Sigmoid colon (tissue), 7 donors: ENCODE measurements at places on chromosomes 2 and 18. TPM values are rescaled to one million over a fixed set of nuclear protein-coding genes. Genes with fewer than 3 reads are reported as not detected.

DNA sequence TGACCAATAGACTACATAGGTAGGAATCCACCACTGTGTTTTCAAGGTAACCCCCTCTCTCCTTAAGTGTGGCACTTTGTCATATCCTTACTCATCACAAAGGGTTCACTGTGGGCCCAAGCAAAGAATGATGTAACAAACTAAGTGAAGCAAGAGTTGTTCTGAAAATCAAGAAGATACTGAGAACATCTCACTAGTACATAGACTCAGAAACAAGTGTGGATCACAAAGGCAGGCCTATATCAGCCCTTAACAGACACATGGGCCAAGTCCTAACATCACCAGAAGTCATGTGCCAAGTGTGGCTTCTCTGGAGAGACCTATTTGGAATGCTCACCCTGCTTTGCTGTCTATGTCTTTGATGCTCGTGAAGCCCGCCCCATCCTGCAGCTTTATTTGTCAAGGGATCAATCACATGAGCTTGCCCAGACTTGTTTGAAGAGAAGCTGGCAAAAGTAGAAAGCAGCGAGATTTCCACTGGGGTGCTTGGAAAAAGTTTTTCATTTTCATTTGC lies 131.2 kb upstream of the TTC39C start:
- no peak for DNase-seq

The GKN2 gene
- not detected for total RNA-seq

The SERPINB5 gene
- total RNA-seq: not detected

The RGPD4 gene
- not detected for total RNA-seq

The STEAP3 gene
- total RNA-seq: 1.5 TPM

The DCDC2C gene
- not detected for total RNA-seq

- no peak for DNase-seq
Observed at GRCh38 chr2:148842050-148842449, 33.0 kb upstream of the KIF5C start.
